A172 (cell line): ENCODE measurements at places on chromosomes 7 and 10. TPM values are rescaled to one million over a fixed set of nuclear protein-coding genes. Genes with fewer than 3 reads are reported as not detected.
A peak's percentile ranks its signal among the peaks of the same experiment; 100 is the strongest.

- no peak for DNase-seq
These were observed 109.1 kb upstream of the EFCAB10 start for GRCh38 chr7:105690325-105690945.

DNA sequence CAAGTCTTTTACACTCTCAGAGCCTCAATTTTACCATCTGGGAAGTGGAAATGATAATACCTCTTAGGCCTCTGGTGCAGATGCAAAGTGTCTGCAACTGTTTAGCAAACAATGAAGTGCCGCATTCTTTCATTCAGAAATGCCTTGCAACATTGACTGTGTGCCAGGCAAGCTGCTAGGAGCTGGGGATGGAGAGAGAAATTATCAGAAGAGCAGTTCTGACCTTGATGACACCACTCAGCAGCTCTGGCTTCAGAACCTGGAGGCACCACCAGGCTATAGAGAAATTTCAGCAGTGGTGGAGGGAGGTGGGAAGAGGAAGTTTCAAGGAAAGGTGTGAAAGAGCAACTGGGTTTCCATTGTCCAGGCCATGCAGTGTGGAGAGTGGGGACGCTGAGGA lies 78.1 kb upstream of the HABP2 start:
- DNase-seq: no peak

Gene NEUROG3
- total RNA-seq: not detected in 2 replicates

- DNase-seq: peak; percentile 83
These were observed 185.3 kb upstream of the PCLO start for GRCh38 chr7:83347945-83348444.

Gene CLDN15
- total RNA-seq: 3.5 and 4.0 TPM in 2 replicates
